ENCODE measurements at places on chromosomes 1 and 21.
A peak's percentile ranks its signal among the peaks of the same experiment; 100 is the strongest.

- peak; percentile 32 for DNase-seq
These were observed 18.1 kb downstream of the ZDHHC18 start for GRCh38 chr1:26844424-26845196.

- no peak for DNase-seq
These were observed 19.5 kb upstream of the UQCRHL start for GRCh38 chr1:15826810-15827507.

DNA sequence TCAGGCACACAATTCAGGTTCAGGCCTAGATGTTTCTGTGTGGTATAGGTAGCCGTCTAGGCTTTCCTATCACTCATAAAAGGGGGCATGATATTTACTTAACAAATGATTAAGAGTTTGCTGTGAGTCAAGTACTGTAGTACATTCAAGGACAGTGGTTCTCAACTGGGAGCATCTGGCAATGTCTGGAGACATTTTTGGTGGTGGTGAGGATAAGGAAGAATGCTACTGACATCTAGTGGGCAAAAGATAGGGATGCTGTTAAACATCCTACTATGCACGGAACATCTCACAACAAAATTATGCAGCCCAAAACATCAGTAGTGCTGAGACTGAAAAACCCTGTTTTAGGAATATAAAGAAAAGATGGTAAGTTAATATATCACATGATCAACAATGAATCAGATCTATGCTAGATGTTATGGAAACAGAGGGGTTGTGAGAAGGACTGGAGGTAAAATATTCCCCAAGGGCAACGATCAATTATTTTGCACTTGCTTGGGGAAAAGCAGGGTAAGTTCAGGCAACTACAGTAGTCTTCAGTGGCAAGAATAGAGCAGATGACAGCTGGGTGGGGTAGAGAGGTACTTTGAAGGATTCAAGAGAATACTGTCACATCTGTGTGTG lies 4.9 kb downstream of the DNTTIP2 start:
- peak; percentile 55 for DNase-seq

DNA sequence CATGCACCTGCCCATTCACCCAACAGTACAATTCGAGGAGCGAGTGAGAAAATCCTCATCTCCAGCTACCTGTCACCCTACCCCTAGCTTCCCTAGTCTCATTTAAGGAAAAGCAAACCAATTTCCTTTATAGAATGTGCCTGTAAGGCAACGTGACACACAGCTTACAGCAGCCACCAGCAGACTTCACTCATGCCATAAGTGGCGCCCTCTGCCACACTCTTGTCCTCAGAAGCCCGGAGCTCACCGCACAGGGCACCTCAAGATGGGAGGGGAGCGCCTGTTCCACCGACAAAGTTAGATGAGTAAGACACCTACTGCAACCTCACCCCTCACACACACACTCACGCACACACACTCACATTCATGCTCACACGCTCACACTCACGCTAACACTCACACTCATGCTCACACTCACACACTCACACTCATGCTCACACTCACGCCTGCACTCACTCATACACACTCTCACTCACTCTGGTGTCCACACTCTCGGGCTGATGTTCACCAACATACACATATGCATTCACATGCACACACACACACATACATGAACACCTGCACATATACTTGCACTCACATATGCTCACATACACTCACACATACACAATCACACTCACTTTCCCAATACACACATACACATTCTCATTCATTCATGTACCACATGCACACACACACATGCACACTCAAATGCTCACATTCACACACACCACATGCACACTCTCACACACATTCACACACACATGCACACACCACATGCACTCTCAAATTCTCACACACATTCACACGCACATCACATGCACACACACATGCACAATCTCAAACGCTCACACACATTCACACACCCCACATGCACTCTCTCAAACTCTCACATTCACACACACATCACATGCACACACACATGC lies 170.7 kb downstream of the PSMG1 start:
- no peak for DNase-seq

GRCh38 chr1:54153535-54154439 lies 987 bp upstream of the CDCP2 start:
- peak; percentile 64 for DNase-seq

- peak; percentile 12 for DNase-seq
These were observed 1.9 kb downstream of the RGS18 start for GRCh38 chr1:192160196-192160595.

GRCh38 chr1:4086085-4086850 lies 186.2 kb upstream of the C1orf174 start:
- DNase-seq, result no peak

- no peak for DNase-seq
These were observed 2.5 kb upstream of the ELAVL4 start for GRCh38 chr1:50106095-50106761.

DNA sequence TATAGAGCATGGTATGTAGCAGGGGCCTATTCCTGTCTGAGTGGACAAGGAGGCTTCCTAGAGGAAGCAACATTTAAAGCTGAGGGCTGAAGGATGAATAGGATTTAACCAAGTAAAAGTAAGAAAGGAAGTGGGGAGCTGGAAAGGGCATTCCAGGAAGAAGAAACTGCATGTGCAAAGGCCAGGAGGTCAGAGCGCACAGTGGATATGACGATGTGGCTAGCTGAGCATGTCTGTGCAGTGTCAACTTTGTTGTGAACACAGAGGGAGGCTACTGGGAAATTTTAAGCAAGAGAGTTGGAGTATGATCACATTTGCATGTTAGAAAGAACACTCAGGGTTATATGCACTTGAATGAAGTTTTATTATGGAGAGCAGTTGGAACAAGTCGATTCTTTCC lies 28.6 kb upstream of the JUN start:
- no peak for DNase-seq

GRCh38 chr1:147451628-147452027 lies 89.7 kb upstream of the BCL9 start:
- DNase-seq, result no peak

- peak; percentile 39 for DNase-seq
These were observed 742 bp upstream of the PDE9A start for GRCh38 chr21:42652527-42653230.

DNA sequence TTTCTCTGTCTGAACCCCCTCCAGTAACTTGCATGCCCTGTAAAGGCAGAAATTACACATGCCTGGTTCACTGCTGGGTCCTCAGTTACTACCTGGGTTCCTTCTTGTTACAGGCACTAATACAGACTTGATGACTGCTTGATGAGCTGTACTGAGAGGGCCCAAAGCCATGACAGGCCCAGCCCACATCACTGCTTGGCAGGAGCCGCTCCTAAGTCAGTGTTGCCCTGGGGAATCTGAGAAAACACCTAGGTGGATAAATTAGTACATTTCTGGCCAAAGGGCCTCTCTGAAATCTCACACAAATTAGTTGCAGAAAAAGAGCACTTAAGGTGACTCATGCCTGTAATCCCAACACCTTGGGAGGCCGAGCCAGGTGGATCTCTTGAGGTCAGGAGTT lies 37.8 kb upstream of the IRF2BP2 start:
- no peak for DNase-seq

GRCh38 chr1:46721204-46721603 lies 2.3 kb upstream of the EFCAB14 start:
- DNase-seq, result no peak

DNA sequence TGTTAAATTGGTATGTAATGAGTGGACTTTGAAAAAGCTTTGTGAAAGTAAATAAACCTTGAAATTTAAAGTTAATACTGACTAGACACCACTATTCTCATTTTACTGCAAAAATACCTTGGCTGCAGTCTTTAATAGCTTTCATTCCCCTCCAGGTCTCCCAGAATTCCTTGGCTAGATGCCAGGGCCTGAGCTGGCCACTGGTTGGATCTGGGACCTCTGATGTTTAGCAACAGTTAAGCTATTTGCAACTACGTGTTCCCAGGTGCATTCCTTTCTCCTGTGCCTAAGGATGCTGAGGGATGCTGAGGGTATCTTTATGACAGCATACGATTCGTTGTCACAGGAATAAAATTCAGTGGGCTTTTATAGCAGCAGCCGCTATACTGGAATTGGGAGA lies 938.7 kb downstream of the TTLL7 start:
- DNase-seq, result no peak

DNA sequence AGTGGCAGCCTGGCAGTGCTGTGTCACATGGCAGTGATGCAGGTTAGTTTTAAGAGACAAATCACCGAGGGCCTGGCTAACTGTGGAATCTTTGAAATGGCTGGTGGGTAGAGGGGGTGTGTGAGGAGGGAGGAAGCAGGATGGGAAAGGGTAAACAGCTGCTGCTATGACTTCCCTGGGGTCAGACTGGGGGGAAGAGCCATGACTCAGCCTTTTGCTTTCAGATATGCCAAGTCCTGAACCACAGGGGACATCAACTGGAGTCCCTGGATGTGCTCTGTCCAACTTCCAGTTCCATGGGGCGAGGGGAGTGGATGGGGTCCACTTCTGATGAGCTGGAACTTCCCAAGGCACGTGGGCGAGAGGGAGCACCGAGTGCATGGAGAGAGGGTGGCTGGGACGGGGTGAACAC lies 121.1 kb upstream of the ADAR start:
- DNase-seq, result no peak

GRCh38 chr1:38804062-38804886 lies 55.3 kb downstream of the RRAGC start:
- DNase-seq, result peak; percentile 11

GRCh38 chr1:156859523-156860112 lies 701 bp upstream of the INSRR start:
- DNase-seq, result peak; percentile 10

DNA sequence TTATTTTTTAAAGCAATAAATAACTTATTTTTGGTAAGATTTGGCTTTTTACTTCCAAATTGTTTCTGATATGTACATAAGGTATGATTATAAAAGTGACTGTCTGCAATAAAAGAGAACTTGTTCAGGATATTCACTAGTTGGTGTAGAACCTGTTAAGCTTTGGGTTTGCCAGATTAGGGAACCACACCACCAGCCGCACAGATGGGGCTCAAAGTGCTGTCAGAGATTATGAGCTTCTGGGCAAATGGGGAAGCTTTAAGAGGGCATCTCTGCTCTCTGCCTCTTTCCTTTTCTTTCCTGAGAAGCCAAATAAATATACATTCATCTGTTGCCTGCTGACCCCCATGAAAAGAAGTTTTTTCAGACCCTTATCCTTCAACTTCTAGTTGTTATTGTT lies 25.4 kb downstream of the IVNS1ABP start:
- no peak for DNase-seq

DNA sequence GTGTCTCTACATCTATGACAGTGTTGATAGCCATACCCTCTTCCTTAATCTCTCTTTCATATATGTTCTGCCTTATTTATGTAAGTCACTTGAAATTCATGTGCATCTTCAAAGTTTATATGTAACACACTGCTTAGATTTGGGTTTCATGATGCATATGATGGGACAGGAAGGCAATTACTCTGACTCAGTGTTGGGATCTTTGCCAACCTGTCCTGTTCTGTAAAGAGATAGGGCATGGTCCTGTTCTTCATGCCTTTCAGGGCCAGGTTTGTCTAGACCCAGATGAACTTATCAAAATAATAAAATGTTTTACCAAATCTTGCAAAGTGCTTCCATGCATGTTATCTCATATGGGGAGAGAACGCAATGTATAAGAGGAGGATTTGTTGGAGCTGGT lies 69.5 kb downstream of the TMPRSS15 start:
- no peak for DNase-seq

DNA sequence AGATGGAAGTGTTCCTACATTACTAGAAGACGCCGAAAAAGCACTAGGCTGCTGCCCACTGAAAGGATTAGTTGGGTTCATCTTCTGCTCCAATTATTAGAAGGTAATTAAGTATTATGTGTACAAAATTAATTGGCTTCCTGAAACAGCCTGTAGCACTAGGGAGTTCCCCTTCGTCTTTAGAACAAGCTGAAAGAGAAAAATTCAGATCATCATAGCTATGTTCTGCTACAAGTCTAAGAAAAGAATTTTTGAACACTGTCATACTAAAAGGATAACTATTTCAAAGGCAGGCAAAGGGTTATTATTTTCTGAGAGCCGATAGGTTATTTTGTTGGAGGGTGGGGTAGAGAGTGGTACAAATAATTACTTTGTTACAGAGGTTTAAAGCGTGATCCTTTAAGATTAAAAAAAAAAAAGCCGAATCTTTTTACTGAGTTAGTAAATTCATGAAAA lies at the start of gene MCM3AP:
MCM3AP (minus strand) TSS at position 406 of the 456 bp plus-strand sequence; CDS start at position 81, 325 bp downstream.
- DNase-seq, result no peak

GRCh38 chr1:110272045-110272444 lies 61.9 kb downstream of the KCNC4 start:
- no peak for DNase-seq

GRCh38 chr1:11659748-11660147 lies 4.3 kb upstream of the FBXO6 start:
- no peak for DNase-seq

DNA sequence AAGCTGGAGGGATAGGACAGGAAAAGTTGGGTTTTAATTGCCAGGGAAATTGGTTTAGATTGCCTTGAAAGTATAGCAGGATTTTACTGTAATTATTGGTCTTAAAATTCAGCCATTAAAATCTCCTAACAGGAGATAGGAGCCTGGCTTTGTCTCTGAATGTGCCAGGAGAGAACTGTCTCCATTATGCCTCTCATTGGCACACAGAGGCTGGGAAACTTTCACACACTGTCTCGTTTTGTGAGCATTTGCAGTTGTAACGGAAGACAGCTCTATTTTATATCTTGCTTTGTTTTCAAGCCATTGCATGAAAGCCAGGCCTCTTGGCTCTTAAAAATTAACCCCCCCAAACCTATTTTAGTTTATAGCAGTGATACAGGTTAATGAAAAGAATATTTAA lies 12.5 kb downstream of the DNAJC6 start:
- no peak for DNase-seq

GRCh38 chr1:66278260-66279021 lies 255.5 kb upstream of the SGIP1 start:
- DNase-seq, result no peak

DNA sequence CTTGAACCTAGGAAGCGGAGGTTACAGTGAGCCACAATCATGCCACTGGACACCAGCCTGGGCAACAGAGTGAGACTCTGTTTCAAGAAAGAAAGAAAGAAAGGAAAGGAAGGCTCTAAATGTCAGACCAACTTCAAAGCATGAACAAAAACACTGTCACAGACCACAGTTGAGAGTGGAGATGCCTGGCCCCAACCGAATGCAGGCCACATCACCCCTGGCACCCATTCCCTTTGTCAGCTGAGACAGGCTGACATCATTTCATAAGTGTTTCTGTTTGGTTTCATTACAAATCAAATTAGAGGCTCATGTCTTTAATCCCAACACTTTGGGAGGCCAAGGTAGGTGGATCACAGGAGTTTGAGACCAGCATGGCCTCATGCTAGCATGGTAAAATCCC lies 28.6 kb upstream of the NADK start:
- peak; percentile 45 for DNase-seq

All from fibroblast of lung (primary cell).